B cell (primary cell): ENCODE measurements at places on chromosomes 7 and 10. TPM values are rescaled to one million over a fixed set of nuclear protein-coding genes. Genes with fewer than 3 reads are reported as not detected.

PAOX gene
- total RNA-seq, result 23.5 and 24.9 TPM in 2 replicates

ZNHIT1 gene
- 37.3 and 38.4 TPM in 2 replicates for total RNA-seq

DNA sequence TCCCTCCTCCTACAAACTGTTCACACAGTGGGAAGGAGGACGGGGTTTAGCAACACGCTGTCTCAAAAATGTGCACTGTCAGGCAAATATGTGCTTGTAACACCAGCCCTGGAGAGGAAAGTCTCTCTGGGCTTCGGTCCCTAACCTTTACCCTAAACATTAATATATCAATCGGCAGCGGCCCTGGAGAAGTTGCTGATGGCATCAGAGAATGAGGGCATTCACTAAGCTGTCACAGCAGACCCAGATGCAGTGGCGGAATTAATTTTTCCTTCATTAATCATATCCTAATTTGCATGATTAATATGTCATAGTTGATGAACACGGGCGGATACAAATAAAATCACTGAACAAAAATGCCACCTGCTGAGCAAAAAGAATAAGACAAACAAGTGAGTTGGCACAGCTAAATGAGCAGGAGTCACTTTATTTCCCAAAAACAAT is 45.2 kb upstream of the INSIG1 start:
- no peaks in the 10 kb centered on the region for H3K4me1 ChIP-seq
- peaks cover 3% of the 10 kb centered on the region for H3K27me3 ChIP-seq
- no peak overlapping the region for H3K27ac ChIP-seq
- DNase-seq, result no peak

GRCh38 chr7:131103997-131104396 is 223.7 kb upstream of the MKLN1 start:
- H3K27ac ChIP-seq, result peak overlapping the region; percentile 91
- H3K4me1 ChIP-seq, result peaks cover 57% of the 10 kb centered on the region
- no peaks in the 10 kb centered on the region for H3K27me3 ChIP-seq
- DNase-seq, result peak; percentile 20

GRCh38 chr10:125162120-125162931 is 2.0 kb upstream of the CTBP2 start:
- H3K36me3 ChIP-seq, result no peaks in the 10 kb centered on the region
- H3K27me3 ChIP-seq, result peaks cover 32% of the 10 kb centered on the region
- peaks cover 23% of the 10 kb centered on the region for H3K4me1 ChIP-seq
- DNase-seq, result no peak
- H3K27ac ChIP-seq, result no peak overlapping the region
- no peak overlapping the region for H3K4me3 ChIP-seq

- peaks cover 43% of the 10 kb centered on the region for H3K4me1 ChIP-seq
- DNase-seq, result no peak
- H3K36me3 ChIP-seq, result peaks cover 18% of the 10 kb centered on the region
- H3K27me3 ChIP-seq, result peaks cover 16% of the 10 kb centered on the region
Observed at GRCh38 chr10:22324413-22324812, 3.5 kb downstream of the BMI1 start.

DNA sequence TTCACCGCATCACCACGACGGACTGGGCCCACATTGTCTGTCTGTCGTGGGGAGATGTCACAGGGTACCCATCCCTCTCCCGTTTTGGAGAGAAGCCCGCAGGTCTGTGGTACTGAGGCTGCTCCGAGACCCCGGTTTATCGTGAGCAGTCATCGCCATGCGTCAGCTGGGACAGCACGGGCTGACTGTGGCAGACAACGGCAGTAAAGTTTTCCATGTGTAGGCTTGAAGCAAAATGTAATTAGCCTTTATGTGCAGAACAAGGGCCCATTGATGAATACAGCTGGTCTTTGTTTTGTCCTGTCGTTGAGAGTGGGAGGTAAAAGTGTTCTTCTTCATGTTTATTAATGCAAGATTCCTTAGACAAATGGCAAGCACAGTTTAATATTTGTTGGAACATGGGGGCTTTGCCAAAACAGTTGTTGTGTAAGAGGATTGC is 167.4 kb upstream of the SH2B2 start:
- peaks cover 19% of the 10 kb centered on the region for H3K36me3 ChIP-seq
- H3K4me3 ChIP-seq, result no peak overlapping the region
- DNase-seq, result no peak
